T-helper 1 cell (primary cell): ENCODE measurements at places on chromosomes 4 and X.

GRCh38 chr4:148300877-148301276 lies 141.3 kb downstream of the NR3C2 start:
- DNase-seq, result no peak

DNA sequence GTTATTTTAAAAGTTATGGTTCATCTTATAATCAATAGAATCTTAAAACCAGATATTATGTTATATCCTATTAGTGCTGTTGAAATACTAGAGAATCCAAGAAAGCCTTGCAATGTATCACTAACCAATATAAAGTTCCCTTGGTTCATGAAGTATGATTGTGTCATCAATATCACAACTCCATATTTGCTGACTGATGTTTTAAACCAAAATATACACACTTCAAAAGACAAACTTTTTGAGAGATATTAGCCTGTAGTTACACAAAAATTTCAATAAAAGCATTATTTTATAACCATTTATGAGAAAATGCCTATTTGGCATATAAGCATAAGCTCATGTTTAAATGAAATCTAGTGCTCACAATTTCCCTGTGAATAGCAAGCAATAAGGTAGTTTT lies 198.6 kb downstream of the CENPC start:
- DNase-seq, result no peak

DNA sequence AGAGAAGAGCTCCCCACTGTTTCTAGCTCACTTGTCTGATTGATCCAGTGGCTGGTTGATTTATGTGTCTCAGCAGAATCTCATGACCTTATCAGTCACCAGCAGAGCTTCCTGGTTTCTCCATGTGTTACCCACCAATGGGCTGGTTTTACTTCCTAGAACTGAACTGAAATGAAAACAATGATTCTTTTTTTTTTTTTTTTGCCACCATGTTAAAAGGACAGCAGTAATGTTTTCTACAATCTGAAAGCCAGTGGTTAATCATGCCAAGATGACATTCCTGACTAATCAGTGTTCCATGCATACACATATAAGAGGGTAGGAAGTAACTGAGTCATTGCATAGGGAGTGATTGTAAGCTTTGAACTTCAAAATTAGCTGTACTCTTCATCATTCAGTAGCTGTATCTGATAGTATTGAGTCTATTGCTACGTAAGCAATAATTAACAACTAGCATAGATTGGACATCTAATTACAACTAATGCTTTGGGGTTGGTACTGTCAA lies 67.7 kb downstream of the SLC4A4 start:
- no peak for DNase-seq

- DNase-seq, result no peak
These were observed 674.3 kb upstream of the AMOT start for GRCh38 chrX:113514906-113515305.
